ENCODE measurements at places on chromosomes 11 and 22. TPM values are rescaled to one million over a fixed set of nuclear protein-coding genes. Genes with fewer than 3 reads are reported as not detected.

- DNase-seq, result no peak
These were observed 330.5 kb downstream of the NXPE2 start for GRCh38 chr11:115008799-115009198.

Gene FGF3
- polyA plus RNA-seq, result not detected

DNA sequence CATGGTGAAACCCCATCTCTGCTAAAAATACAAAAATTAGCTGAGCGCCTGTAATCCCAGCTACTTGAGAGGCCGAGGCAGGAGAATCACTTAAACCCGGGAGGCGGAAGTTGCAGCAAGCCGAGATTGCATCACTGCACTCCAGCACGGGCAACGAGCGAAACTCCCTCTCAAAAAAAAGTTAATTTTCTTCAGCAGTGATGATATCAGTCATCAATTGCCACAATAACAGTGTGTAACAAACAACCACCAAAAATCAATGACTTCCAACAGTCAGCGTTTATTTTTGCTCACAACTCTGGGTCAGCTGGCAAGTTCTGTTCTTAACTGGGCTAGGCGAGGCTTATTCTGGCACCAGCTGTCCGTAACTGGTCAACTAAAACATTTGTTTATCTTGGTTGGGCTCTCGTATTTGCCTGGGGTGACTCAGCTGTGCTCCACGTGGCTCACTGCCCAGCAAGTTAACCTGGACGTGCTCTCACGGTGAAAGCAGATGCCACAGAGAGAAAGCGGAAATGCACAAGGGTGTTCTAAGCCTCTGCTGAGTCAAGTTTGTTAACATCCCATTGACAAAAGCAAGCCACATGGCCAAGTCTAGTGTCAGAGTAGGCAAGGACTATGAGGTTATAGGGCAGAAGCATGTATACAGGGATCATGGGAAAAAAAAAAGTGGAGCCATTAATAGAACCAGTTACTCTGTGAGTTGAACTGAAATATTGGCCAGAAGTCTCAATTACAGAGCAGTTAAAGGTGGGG, 52.1 kb downstream of the LHFPL7 start:
- peak; percentile 54 for DNase-seq

DNA sequence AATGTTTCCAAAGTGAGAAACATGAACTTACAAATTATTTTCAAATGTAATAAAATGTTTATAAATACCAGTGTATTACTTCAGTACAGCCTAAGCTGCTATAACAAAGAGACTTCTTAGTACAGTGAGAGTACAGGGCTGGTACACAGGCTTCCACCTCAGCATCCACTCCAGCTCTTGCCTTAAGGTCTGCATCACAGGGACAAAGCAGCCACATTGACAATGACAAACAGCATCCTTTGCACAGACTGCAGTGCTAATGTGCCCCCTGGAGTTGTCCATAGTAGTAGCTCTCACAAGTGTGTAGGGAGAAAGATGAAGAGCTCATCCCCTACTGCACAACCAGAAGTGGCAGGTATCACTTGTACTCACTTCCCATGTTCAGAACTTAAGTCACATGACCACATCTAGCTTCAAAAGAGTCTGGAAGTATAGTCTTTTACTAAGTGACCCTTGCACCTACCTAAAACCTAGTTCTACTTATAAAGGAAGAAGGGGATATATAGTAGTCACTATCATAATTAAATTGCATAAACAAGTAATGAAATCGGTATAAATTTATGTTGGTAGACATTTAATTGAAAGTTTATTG, 10.7 kb upstream of the LIPT2 start:
- DNase-seq, result no peak

- no peak for DNase-seq
These were observed 97.5 kb downstream of the LUZP2 start for GRCh38 chr11:24594401-24594800.

DNA sequence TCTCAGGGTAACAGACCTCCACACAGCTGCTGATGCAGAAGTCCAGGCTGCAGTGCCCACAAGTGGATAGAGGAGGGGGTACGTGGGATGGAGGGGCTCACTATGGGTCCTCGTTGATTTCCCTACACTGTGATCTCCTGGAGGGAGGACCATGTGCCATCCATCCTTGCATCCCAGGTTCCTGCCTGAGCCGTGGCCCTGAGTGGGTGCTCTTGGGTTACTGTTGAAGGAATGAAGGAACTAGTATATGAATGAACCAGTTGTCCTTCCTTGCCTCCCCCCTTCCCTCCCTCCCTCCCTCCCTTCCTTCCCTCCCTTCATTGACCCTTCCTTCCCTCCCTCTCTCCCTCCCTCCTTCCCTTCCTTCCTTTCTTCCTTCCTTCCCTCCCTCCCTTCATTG, 15.4 kb downstream of the APOBEC3B start:
- no peak for DNase-seq

Gene TRIM49
- polyA plus RNA-seq, result not detected

Gene EMID1
- 101 TPM for polyA plus RNA-seq
